NCI-H510A (cell line): ENCODE measurements at places on chromosomes 6 and 20.

DNA sequence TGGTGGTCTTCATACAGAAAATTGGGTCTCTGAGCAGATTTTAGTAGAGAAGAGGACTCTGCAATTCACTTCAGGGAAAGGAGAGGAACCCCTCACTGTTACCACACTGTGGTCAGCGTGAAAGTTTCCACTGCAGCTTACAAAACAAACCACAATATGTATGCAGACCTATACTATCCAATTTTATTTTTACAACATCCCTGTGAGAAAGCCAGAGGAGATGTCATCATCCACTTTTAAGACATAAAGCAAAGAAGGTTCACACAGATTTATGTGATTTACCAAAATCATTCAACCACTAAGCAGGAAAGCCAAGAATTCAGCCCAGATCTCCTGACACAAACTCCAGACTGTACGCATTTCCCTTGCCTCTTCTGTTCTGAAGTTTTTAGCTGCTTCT is 442.4 kb downstream of the FRK start:
- no peak for DNase-seq

GRCh38 chr20:58555078-58555765 is 40.0 kb upstream of the APCDD1L start:
- no peak for DNase-seq

- no peak for DNase-seq
These were observed 128.2 kb downstream of the JARID2 start for GRCh38 chr6:15374119-15374518.

DNA sequence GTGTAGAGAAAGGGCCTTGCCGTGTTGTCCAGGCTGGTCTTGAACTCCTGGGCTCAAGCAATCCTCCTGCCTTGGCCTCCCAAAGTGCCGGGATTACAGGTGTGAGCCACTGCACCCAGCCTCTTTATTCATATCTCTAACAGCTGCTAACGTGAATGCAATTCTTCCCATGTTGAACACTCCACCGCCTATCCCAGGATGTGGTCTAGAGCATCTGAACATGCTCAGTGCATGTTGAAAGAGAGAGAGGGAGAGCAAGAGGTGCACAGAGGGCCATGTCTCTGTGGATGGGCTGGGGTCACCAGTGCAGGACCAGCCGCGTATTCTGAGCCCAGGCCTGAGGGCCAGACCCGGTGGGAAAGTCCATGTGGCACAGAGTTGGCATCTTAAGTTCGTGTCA is 12.8 kb downstream of the TUBB2A start:
- no peak for DNase-seq

GRCh38 chr20:31934968-31935764 is 16.7 kb downstream of the PDRG1 start:
- DNase-seq: no peak

DNA sequence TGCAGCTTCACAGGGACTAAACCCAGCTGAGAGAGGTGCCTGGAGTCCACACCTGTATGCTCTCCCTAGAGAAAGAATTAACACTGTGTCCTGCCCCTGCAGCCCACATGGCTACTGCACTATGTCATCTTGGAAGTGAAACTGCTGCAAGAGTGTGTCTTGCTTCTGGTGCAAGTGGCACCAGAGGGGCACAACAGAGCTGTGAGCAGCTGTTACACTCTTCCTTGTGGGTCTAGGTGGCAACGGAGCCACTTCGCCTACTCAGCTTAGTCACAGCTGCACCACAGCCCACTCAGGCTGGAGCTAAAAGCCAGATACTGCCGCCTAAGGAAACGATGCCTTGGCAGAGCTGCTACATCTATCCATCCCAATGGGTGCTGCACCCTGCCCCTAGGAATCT is 391.4 kb downstream of the COL12A1 start:
- no peak for DNase-seq

DNA sequence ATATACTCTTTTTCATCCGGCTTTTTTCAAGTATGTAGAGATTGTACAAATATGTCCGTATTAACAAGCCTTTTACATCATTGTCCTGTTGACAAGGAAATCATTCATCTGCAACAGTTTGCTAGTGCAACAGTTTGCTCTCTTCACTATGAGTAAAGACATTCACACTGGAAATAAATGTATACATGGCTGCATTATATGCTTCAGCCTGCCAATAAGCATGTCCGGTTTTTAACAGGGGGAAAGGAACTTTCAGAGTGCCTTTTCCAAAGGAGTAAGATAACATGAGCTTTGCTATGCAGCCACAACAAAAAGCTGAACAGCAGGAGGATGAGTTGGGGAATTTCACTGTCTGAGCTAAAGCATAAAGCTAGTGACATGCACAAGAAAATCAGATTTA is 99.4 kb upstream of the ADTRP start:
- no peak for DNase-seq

DNA sequence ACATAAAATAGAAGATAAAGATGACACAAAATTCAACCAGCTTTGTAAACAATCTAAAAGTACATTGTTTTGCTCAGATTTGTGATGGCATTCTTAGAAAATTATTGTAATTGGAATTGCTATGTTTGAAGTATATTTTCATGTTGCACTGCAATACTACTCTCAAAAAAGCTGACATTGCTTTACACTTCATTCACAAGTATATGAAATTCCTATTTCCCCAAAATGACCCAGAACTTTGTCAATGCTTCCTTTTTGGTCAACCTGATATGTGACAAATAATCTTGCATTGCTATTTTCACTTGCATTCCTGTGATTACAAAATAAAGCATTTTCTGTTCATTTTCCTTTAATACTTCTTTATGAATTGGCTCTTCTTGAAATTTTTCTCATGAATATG is 104.1 kb upstream of the BMP5 start:
- DNase-seq: no peak

DNA sequence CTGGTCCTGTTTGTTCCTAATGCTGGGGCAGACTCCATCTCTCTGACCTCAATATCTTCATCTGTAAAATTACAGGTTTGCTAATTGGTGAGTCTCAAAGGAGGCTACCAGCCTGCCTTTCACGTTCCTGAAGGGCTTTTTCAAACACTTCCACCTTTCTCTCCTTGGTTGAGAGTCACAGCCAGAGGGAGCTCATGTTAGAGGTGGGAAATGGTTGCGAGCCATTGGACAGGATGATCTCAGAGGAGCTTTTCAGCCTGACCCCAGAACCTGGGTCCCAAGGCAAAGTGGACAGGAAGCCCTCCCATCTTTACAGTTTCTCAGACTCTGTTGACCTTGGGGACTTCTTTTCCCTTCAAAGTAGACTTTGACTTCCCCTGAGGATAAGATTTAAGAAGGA is 37.6 kb downstream of the NDUFAF5 start:
- DNase-seq: no peak

GRCh38 chr20:63977739-63978276 is 1.6 kb downstream of the SAMD10 start:
- DNase-seq: no peak

- DNase-seq: no peak
These were observed 22.8 kb upstream of the RBBP8NL start for GRCh38 chr20:62449951-62450691.

GRCh38 chr6:111541026-111541681 is 58.1 kb upstream of the REV3L start:
- DNase-seq: no peak

DNA sequence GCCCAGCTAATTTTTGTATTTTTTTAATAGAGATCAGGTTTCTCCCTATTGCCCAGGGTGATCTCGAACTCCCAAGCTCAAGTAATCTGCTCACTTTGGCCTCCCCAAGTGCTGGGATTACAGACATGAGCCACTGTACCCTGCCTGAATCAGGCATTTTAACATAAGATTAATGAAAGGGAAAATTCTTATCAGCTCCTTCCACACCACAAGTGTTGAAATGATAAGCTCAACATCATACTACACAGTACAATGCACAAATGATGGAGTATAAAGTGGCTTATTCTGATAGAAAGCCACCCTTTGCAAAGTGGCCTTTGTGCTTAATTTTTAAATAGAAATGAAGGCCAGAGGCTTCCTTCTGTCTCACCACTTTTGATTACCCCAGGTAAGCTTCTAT is 71.3 kb upstream of the MCHR2 start:
- no peak for DNase-seq

DNA sequence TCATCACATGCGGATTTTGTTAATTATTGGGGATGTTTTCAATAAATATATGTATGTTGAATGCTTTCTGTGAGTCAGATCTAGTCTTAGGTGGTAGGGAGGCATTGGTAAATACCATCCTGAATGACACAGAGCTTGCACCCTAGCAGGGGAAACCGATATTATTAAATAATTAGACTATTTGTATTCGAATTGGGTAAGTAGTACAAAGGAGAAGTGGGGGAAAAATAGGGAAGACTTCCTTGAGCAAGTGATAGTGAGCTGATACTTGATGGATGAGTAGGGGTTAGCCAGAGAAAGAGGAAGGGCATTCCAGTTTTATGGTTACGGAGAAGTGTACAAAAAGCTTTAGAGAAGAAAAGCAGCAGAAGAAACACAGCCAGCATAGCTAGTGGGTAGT is 1.5 kb downstream of the RIOK1 start:
- DNase-seq: no peak

- no peak for DNase-seq
These were observed 34.4 kb upstream of the LOC128125822 start for GRCh38 chr6:63537959-63538300.

GRCh38 chr6:127120023-127120786 is 1.7 kb downstream of the RSPO3 start:
- DNase-seq: no peak

DNA sequence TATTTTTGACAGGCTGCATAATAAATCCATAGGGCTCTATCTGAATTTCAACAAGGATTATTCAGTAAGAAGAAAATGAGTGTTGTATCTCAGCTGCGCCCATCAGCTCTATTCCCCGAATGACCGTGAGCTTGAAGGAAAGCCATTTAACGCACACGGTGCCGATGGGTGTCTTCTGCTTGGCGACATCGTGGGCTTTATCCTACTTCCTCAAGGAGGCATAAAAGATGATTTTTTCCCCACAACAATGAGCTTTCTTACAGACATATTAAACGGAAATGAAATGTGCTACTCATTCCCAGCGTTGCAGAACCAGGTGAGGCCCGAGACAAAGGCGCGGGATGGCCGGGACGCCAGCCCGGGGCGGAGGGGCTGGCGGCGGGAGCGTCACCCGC is 710 bp downstream of the DYNLT1 start:
- no peak for DNase-seq

GRCh38 chr6:128857806-128858205 is 25.1 kb upstream of the LAMA2 start:
- DNase-seq: no peak

GRCh38 chr6:66568271-66568670 is 861.2 kb upstream of the EYS start:
- DNase-seq: no peak

GRCh38 chr6:4624726-4625125 is 151.5 kb upstream of the CDYL start:
- no peak for DNase-seq

GRCh38 chr6:73610444-73611275 is 43.1 kb downstream of the SLC17A5 start:
- DNase-seq: no peak

DNA sequence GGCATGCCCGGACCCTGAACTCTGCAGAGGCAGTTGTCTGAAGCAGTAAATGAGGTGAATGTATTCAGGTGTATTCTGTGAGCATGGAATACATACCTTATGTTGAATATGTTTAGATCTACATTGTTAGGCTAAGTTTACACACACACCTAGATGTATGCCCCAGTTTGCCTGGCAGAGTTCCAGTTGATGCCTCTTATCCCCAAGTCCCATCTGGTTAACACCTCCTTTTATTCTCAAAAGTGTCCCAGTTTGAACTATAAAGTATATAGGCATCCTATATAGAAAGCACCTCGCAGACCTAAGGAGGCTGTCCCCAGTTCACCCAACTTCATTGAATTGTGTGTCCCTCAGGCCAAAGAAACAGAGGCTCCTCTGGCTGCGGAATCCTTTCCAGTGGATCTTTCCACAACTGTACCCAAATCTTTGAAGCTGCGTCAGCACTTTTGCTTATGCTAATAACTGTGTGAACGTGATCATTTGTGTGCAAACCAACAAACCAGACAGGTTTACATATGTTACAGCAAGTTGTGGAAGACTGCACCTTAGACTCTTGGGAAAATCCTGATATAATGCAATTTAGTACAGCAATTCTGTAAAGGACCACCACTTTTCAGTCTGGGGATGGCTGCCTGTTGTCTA is 4.8 kb upstream of the DHX35 start:
- no peak for DNase-seq

GRCh38 chr6:14765721-14766390 is 480.0 kb upstream of the JARID2 start:
- DNase-seq: no peak

- DNase-seq: no peak
These were observed 14.4 kb upstream of the RIN2 start for GRCh38 chr20:19743640-19743995.

GRCh38 chr20:416950-417800 is 9.1 kb downstream of the RBCK1 start:
- no peak for DNase-seq

- DNase-seq: no peak
These were observed 563 bp upstream of the NNAT start for GRCh38 chr20:37520419-37520955.

DNA sequence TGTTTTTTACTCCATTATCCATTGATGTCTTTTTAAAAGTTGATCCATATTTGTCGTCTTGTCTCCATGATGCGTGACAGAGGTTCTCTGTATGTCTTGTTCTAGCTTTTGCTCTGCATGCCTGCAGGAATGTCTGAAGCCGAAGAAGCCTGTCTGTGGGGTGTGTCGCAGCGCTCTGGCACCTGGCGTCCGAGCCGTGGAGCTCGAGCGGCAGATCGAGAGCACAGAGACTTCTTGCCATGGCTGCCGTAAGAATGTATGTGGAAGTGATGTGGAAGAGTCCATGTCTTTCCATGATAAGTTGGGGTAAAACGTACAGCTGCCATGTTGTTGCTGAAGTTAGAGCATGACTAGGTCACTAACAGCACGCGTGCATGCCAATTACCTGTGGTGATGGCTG is 5.3 kb downstream of the RNF114 start:
- DNase-seq: no peak

GRCh38 chr20:45370571-45371160 is 7.5 kb downstream of the TP53TG5 start:
- DNase-seq: no peak

DNA sequence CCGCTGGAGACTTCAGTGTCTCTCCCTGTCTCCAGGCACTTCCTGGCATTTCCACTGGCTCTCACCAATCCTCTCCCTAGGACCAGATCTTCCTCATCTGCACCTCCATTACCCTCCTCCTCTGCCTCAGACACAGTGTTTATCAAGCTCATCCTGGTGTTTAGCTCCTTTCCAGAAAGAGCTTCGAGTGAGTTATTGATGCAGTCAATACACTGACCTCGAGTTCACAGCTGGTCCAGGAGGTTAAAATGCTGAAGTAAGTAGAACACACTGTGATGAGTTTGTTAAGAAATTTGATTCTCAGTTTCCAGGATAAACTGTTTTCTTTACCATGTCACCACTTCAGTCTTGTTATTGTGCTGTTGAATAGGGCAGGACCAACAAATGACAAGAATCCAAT is 42.1 kb upstream of the ARMC2 start:
- DNase-seq: no peak

DNA sequence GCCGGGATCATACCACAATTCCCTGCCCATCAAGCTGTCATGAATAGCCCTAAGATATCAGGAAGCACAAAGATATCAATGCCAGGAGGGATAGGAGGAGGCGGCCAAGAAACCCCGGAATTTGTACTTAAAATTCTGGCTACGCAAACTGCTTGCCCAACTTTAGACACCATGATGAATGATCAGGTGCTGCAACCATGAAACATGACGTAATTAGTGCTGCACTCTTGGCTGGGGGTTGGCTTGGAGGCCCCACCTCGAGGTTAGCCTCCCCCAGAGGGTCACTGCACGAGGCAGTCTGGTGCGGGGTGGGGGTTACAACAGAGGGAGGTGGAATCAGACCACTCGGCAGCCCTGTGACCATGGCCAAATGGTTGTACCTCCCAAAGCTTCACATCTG is 8.9 kb downstream of the SIRPA start:
- no peak for DNase-seq
